ENCODE measurements at places on chromosomes 2 and 18. TPM values are rescaled to one million over a fixed set of nuclear protein-coding genes. Genes with fewer than 3 reads are reported as not detected.

Gene INSIG2
- 18.4 TPM for polyA plus RNA-seq

Gene CNTNAP5
- not detected for polyA plus RNA-seq

Gene DYSF
- polyA plus RNA-seq: 11.3 TPM

Gene FAM237A
- polyA plus RNA-seq: not detected

Gene CCDC142
- polyA plus RNA-seq: 2.8 TPM

Gene SETBP1
- 2.7 TPM for polyA plus RNA-seq

Gene MPP4
- polyA plus RNA-seq: not detected

Gene PFN4
- 2.1 TPM for polyA plus RNA-seq

Gene ABHD1
- polyA plus RNA-seq: 2.9 TPM

Gene HOXD12
- not detected for polyA plus RNA-seq

Gene GREB1L
- not detected for polyA plus RNA-seq

Gene ZAP70
- polyA plus RNA-seq: 0.37 TPM

Gene HAAO
- 57.2 TPM for polyA plus RNA-seq

Gene CPS1
- polyA plus RNA-seq: 6.7 TPM

Gene TANC1
- polyA plus RNA-seq: 9.2 TPM

Gene SCN1A
- polyA plus RNA-seq: not detected

Gene WDSUB1
- polyA plus RNA-seq: 22.1 TPM

GRCh38 chr18:75350512-75350839, 77.0 kb downstream of the SMIM21 start:
- DNase-seq: no peak

DNA sequence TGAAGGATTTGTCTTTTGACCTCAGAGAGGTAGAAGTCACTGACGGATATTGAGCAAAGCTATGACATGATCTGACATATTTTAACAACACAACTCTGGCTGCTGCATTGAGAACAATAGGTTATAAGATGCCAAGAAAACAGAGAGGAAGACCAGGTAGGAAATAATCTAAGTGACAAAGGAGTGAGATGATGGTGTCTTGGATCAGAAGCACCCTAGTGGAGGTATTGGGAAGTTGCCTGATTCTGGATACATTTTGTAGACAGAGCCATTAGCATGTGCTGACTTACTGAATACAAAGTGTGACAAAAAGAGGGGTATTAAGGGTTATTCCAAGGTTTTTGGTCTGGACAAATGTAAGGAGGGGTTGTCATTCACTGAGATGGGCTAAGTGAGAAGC, 1438.1 kb downstream of the DPP10 start:
- DNase-seq: no peak

DNA sequence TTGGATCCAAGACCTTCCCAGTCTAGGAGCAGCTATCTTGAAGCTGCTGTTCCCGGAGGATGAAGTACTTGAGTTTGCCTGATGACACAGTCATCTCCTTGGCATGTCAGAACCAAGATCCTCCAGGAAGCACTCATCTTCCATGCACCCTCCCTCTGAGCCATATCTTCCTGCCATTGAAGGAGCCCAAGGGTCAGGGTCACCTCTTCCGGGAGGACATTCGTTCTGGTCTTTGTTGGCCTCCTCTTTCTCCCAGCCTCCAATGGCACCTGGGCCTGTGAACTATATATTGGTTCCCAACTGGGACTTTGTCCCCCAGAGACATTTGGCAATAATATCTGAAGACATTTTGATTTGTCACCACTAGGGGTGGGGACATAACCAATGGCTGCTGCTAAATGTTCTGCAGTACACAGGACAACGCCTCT, 4.2 kb upstream of the MYO7B start:
- DNase-seq: no peak

- no peak for DNase-seq
Observed at GRCh38 chr2:71256421-71256820, 29.5 kb upstream of the PAIP2B start.

DNA sequence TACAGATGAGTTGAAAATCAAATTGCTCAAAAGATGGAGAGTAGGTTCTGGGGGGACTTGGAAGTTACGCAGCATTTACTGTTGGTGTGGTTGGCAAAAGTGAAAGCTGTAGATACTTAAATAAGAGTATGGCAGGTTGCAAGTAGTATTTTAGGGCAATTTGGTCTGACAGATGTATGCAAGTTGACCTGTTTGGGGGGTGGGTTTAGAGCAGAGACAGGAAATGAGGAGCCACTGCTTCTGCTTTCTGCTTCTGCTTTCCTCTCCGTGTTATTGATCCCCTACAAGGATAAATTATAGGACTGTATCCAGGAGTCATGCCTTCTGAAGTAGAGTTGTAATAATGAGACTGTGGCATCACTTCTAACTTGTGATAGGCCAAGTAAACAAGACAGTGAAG, 71.2 kb downstream of the EPAS1 start:
- no peak for DNase-seq

GRCh38 chr18:79898952-79899608, 52.4 kb downstream of the SLC66A2 start:
- DNase-seq: peak; percentile 66

DNA sequence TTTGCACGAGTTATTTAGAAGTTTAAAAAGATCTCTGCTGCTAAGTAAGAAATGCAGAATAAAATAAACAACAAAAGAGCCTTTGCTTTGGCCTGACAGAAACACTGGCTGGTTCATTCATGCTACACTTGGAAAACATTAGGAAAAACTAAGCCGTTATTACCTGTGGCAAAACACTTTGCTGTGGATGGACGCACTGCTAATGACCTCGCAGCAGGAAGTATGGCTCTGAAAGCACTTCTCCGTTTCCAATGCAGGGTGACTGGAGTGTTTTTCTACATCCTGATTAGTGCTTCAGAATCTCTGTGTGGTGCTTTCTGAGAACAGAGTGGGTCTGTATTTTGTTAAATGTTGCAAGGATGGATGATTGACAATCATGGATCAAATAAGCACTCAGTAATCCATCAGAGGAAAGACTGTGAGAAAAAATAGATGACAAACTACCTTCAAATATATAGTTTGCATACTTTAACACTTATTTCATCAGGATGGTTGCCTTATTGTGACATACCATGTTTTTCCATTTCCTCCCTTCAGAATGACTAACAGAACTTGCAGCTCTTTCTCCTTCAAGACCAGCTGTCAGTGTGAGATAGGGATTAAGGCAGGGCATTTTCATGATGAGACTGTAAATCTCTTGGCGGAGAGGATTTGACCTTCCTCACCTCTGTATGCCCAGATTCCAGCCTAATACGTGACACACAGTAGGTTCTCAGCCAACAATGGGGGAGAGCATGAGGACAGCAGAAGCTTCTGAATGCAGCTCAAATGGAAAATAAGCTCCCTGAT, 38.0 kb downstream of the LINC00305 start:
- no peak for DNase-seq

GRCh38 chr2:143717536-143718168, 588.4 kb downstream of the ARHGAP15 start:
- peak; percentile 45 for DNase-seq

GRCh38 chr18:74778191-74778847, 180.6 kb downstream of the ZNF407 start:
- DNase-seq: no peak

DNA sequence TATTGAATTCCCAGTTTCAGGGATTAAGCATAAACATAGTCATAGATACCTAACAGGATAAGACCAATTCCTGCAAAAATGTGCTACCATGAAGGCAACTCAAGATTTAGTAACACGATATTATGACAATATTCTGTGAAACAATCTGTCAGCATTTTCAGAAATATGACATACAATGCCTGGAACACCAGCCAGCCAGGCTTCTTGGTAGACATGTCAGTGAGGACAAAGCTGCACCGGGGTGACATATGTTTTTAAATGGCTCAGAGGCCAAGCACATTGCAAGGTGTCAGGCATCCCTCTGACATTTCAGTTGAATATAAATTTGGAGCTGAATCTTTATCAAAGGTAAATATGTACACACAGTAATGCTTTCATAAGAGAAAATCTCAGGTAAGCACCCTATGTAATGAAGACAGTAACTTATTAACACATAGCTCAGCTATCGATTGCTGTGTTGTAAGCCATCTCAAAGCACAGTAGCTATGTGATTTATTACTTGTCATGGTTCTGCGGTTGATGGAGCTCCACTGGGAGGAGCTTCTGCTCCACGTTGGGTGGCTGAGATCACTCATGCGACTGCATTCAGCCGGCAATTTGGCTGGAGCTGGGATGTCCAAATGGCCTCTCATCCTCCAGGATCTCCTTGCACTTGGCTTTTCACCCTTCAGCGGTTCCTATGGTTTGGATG, 31.9 kb upstream of the EML6 start:
- DNase-seq: no peak

DNA sequence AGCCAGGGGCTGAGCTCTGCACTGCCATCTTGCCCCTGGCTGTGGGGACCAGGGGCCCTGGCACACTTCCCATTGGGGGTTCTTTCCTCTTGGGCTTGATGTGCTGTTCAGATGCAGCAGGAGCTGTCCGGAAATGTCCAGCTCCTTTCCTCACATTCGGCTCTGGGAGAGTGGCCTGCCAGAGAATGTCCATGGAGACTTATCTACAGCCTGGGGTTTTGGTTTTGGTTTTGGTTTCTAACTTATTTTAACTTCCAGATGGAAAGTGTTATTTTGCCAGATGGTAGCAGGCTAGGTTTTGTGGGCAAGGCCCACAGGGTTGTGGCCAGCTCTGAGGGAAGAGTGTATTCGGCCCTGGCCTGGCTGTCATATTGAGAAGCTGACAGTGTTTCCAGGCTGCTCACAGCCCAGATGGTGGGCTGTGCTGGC, 177.3 kb downstream of the ANKRD30B start:
- DNase-seq: no peak

DNA sequence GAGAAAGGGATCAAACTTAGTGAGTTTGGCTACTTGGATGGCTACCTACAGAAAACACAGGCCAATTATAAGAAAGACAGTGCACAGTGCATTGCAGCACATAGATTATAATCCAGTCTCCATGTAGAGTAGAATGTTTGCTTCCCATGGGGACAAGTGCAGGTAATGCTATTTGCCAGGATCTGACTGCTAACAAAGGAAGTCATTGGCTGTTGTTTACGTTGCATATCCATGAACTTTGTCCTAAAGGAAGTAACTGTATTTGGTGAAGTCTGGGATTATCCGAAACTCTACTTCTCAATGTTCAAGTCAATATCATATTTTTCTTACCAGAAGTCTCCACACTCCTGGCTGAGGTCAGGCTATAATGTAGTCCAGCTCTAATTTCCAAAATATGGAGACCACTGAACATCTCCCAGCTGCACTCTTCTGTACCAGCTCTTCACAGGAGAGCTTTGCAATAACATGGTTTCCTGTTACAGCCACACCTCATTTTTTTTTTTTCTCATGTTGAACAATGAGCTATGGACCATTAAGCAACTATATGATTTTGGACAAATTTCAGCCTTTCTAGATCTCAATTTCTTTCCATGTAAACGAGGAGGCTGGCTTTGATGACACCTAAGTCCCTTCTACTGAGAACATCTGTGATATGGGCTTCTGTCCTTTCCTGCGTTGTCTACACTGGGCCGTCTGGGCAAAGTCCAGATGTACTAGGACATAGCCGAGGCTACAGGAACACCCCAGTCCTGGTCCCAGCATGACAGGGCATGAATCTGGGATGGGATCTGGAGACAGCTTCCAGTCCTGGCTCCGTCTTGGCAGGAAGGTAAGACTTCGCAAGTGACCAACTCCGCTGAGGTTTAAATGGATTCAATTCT, 154.8 kb downstream of the LAMA1 start:
- DNase-seq: no peak

GRCh38 chr2:174748948-174749347, 15.3 kb downstream of the CHRNA1 start:
- DNase-seq: peak; percentile 80

DNA sequence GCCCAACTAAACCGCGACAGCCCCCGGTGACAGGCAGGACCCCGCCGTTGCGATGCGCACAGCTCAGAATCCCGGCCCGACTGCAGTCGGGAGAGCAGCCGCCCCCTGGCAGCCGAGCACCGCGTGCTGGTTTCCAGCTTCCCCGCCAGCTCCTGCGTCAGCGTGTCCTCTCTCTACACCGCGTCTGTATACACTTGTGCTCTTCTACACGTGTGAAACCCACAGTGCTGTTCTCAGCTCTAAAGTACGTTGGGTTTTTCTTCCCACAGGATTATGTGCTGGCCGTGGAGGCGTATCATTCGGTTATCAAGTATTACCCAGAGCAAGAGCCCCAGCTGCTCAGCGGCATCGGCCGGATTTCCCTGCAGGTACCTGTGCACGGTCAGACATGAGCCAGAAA, 54.0 kb downstream of the ADI1 start:
- no peak for DNase-seq

- DNase-seq: no peak
Observed at GRCh38 chr2:123453772-123454171, 571.3 kb upstream of the CNTNAP5 start.

- DNase-seq: no peak
Observed at GRCh38 chr2:194090251-194090905, 1566.6 kb upstream of the SLC39A10 start.

GRCh38 chr2:121736140-121736461, 574 bp downstream of the NIFK start:
- no peak for DNase-seq

DNA sequence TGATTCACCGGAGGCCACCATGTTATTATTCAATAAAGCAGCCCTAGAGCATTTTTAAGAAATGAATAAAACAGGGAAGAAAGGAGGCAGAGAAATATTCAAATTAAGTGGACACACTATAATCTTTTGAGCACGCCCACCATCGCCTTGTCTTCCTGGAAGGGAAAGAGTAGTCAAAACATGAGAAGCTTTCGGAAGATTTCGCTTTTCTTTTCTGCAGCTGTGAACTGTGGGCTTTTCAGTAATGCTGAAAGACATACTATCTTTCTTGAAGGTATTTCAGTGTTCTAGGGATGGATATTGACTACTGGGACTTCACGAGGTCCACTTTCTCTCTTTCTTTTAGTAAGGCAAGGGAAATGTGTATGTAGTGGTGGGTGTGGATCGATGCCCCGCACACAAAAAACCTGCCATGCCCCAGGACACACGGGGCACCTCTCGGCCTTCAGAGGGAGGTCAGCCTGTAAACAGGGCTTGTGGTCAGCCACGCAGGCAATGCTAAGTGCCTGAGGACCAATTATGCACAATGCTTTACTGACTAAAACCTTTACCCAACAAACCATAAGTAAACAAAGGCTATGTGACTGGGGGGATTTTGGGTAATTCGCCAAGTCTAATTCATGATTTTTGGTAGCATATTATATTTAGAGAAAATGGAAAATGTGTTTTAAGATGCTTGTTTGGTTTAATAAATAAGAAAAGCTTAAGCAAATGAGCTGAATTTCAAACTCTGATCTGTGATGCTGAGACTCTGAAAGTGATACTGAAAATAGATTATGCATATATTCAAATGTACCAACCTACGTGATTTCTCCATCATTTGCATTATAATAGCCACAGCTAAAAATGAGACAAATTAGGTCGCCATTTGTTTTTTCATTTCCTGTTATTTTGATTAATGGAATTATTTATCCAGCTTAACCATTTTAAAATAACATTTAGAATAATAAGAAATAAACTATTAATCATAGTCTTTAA, 130.5 kb downstream of the ZNF516 start:
- DNase-seq: peak; percentile 30

DNA sequence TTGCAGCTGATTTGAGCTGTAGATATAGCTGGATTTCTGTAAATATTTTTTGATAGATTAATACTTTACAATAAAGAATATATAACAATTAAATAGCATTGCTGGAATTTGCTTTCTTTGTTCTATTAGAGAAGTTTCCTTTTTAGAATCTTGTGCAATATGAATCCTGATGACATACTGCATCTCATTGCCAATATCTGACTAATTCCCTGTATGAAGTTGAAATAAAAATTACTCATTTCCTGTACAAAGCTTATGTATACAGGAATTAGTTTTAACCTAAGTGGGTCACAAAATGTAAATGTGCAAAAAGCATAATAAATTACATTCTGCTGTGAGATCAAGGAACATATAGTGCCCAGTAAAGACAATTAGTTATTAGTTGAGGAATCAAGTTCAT, 72.8 kb upstream of the TMEFF2 start:
- no peak for DNase-seq

Data from kidney (tissue), 22 donors.